Stimulated activated CD8-positive, alpha-beta memory T cell treated with anti-CD3 and anti-CD28 coated beads, Interleukin-7, amount 100 ng/mL, for 4 hours (primary cell): ENCODE measurements at places on chromosomes 12 and 14.

- DNase-seq, result no peak
These were observed 14.0 kb upstream of the MAP1LC3B2 start for GRCh38 chr12:116545144-116545543.

GRCh38 chr12:116368196-116369194 is 91.0 kb upstream of the MED13L start:
- DNase-seq, result no peak

DNA sequence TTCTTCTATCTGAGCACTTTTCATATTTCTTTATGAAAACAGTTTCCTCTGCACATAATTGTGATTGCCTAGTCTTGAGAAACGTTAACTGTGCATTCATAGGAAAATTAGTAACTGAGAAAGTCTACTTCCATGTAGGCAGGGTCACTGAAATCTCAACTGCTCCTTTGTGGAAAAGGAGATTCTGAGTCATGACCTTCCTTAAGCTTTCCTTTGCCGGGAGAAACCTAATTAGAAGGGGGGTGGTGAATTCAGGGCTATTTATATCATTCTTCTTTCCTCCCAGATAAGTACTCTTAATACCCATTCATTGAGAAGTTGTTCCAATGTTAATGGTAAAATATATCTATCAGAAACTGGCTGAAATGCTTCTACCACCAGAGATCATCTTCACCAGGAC is 751.0 kb upstream of the TMEM132C start:
- DNase-seq, result no peak

DNA sequence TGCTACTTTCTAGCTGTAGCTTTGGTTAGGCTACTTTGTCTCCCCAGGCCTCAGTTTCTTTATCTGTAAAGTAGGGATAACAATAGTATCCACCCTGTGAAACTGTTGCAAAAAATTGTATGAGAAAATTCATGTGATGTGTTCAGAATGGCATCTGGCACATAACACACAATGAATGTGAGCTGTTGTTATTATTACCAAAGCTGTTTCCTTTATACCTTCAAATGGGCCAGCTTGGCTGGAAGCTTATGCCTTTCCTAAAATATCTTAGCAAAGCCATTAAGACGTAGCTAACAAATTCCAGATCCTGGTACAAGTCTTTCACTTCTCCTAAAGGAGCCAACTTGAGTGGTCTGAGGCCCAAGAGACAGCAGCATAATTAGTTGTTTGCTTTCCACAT is 25.2 kb upstream of the MANSC4 start:
- DNase-seq, result no peak

DNA sequence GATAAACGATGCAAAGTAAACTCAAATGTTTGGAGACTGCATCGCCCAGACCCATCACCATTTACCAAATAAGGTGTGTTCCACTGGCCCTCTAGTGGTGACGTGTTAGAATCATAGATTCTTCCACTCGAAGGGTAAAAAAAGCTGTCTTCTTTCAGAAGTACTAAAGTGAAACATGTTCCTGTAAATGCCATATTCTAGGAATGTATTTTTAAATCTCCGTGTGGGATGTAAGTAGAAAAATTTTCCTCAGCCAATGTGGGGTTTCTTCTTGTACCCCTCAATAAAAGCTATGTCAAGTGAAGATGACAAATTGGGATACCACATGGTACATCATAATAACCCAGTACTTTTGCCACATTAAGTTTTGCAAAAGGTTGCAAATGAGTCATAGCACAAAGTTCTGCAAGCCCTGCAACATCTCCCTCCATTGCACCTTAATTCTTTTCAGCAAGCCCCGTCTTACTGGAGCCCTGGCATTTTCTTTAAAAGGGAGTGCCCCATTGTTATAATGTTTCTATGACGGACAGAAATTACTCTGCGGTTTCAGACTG is 100.8 kb downstream of the CCER1 start:
- no peak for DNase-seq

DNA sequence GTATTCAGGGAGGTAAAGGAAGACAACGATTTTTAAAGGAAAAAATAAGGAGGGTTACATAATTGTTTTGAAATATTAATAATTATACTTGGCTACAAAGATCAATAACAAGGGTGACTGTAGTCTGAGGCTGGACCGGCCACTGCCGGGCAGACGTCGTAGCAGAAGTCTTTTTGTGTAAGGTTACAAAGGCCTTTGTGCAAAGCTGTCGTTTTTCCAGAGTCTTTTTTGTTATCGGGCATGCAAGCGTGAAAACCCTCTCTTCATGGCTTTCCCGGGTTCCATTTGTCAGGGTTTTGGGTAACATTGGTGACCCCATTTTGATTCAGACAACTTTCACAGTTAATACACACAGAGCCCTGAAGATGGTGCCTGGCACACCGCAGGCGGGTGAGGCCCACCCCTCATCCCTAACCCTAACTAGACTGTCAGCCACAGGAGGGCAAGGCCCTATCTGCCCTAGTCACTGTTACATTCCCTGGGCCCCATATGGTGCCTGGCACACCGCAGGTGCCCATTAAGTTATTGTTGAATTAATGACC is 31.3 kb downstream of the RILPL1 start:
- no peak for DNase-seq
